Hindlimb muscle (tissue), 1 donor: ENCODE measurements at places on chromosomes 12 and 14.

DNA sequence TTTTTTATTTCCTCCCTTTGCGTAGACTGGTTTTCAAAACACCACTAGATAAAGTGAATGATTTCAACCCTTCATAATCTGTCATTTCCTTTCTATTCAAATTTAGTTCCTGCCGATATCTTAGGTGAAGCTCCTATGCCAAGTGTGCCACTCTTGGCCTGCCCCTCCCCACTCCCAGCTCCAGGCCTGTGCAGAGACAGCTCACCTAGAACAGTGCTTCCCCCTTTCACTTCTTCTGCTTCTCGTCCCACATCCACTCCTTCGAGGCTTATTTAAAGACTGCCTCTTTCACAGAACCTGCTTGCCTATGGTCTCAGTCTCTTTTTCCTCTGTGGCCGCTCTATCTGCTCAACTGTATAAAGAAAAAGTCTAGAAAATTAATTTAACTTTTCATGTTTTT, 473.8 kb downstream of the RAD51B start:
- no peak for DNase-seq

DNA sequence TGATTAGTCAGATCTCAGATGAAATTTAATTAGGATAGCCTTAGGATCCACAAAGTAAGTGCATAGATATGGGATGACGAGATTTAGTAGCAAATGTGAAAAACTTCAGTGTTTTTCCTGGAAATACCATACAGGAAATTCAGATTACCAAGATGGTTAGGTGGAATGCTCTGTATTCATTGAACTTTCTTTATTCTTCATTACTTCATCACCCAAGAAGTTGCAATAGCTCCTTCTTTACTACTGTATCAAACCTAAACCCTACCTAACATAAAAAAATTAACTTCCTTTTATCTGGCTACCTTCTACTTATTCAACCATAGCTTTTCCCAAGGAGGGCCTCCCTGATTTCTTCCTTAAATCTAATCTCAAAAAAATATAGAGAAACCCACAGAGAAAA, 100.4 kb downstream of the TTC6 start:
- DNase-seq = no peak

DNA sequence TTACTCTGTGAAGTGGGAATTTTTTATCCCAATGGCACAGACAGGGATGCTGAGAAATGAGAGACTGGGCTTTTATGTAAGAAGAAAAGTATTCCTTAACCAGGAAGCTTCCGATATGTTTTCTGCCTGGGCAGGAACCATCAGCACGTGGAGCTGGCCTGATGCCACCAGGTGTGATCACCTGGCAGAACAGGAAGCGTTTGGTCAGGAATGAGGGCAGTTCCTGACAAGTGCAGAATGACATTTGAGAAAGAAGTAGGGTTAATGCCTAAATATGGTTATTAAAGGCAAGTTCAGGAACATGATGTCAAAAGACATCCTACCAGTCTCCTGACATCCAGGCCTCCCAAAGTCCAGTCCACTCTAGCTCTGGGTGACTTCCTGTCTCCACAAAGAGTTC, 210.3 kb downstream of the NUAK1 start:
- no peak for DNase-seq

- DNase-seq = no peak
These were observed 72.1 kb upstream of the DUSP6 start for GRCh38 chr12:89424389-89424788.

GRCh38 chr12:46303039-46303666, 34.3 kb upstream of the SLC38A1 start:
- DNase-seq = no peak

DNA sequence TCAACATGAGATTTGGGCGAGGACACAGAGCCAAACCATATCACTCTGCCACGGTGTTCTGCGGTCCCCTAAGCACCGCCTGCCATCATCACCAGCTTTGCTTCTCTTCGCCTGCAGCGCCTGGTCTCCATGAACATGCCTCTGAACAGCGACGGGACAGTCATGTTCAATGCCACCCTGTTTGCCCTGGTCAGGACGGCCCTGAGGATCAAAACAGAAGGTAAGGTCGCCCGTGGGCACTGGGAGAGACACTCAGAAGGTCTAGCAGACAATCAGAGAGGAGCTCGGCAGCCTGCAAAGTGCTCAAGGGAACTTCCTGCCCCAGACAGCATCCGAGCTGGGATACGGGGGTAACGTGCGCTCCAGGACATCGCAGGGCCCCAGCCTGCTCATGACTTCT, 126.0 kb upstream of the FKBP4 start:
- no peak for DNase-seq

GRCh38 chr12:104215638-104216297, at the start of gene TXNRD1:
Gene TXNRD1 (plus strand): TSS chr12:104215779. CDS start chr12:104215803, 24 bp downstream.
- peak; percentile 78 for DNase-seq

DNA sequence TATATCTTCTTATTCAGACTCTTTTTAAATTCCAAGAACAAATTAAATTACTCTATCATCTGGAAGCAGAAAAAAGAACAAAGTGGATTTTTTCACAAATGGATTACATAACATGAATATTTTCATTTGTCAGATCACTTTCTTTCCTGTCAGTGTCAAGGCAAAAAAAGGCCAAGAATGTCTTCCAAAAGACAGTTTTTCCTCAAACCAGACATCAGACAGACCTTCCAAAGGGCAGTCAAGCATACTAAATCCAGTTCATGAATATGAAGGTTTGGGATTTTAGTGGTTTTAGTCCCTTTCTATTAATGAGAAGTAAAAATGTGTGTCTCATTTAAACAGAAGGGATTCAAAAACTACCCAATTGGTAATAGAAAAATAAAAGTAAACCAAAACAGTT, 336.0 kb downstream of the CEP128 start:
- DNase-seq = no peak

- DNase-seq = no peak
These were observed 182.9 kb upstream of the SLC38A2 start for GRCh38 chr12:46555406-46555852.

DNA sequence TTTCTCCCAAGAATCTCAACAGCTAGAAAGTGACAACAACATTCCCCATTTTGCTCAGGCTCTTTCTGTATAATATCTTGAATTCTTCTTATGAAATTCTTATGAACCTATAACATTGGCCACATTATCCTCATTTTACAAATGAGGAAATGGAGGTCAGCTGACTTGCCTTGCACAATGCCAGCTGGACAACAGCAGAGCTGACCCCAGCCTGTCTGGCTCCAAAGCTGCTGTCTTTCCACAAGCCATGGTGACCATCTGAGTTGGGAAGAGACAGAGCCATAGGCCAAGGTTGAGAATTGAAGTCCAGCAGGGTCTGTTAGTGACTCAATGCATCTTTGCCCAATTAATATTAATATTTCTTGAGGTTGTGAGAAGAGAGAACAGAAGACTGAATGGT, 87.3 kb downstream of the KSR2 start:
- no peak for DNase-seq

GRCh38 chr14:101151226-101151926, 247.9 kb upstream of the RTL1 start:
- DNase-seq = no peak

DNA sequence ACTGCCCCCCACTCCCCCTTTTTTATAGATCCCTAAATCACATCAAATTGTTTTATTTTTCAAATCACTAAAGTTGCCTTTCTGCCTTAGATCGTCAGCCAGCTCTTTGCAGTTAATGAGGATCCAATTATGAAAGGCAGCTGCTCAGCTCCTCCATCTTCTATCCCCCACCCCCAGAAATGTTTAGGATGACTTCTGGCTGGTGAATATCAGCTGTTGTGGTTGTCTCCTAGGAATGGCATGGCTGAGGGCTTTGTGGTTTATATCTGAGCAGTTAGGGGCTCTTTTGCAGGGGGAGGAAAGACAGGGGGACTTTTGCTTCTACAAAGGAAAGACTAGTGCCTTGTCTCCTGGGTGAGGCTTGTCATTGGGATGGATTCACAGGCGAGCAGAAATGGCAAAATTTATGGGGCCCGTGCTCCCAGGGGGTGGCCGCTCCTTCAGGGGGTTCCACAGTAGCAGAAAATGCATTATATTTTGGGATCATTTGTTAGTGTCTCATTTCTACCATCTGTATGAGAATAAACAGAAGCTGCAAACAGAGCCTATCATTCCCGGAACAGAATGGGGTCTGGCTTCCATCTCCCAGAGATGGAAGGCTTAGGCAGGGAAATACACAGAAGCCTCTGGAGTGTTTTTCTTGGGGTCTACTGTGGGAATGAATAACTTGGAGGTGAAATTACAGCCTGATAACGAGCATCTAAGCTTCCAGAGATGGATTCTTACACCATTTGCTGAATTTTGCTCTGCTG, 6.5 kb downstream of the JDP2 start:
- DNase-seq = no peak

DNA sequence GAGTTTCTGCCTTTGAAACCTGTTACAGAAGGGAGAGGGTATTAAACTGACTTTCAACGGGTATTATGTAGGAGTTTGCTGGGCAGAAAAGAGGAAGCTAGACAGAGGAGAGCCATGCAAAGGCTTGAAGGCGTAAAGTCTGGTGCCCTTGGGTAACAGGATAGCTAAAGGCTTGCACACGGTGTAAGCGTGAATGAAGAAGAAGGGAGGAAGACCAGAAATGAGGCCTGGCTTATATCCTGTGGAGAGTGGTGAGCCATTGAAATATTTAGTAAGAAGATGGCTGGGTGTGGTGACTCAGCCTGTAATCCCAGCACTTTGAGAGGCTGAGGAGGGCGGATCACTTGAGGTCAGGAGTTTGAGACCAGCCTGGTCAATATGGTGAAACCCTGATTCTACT, 22.6 kb downstream of the SUDS3 start:
- no peak for DNase-seq

DNA sequence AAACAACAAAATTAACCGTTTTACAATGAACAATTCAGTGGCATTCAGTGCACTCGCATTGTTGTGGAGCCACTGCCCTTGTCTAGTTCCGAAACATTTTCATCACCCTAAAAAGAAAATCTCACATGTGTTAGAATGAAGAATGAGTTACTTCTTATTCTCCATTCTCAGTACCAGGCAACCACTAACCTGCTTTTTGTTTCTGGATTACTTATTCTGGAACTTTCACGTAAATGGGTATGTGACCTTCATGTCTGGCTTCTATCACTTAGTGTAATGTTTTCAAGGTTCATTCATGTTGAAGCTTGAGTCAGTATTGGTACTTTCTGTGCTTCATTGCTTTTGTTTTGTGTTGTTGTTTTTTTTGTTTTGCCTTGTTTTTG, 15.6 kb downstream of the RCOR1 start:
- no peak for DNase-seq

- no peak for DNase-seq
These were observed 177.2 kb upstream of the NTF3 start for GRCh38 chr12:5254703-5255102.

GRCh38 chr14:68512088-68512487, 280.8 kb downstream of the ZFP36L1 start:
- DNase-seq = no peak

- DNase-seq = no peak
These were observed 94.3 kb downstream of the SLC25A21 start for GRCh38 chr14:37078131-37078530.

- no peak for DNase-seq
These were observed 16.9 kb downstream of the TAOK3 start for GRCh38 chr12:118355843-118356242.

- DNase-seq = peak; percentile 65
These were observed 9.4 kb downstream of the ERP27 start for GRCh38 chr12:14928931-14929330.

GRCh38 chr14:51738754-51739153, 87.0 kb downstream of the FRMD6 start:
- DNase-seq = no peak

- DNase-seq = no peak
These were observed 311.9 kb downstream of the DAD1 start for GRCh38 chr14:22276913-22277816.

DNA sequence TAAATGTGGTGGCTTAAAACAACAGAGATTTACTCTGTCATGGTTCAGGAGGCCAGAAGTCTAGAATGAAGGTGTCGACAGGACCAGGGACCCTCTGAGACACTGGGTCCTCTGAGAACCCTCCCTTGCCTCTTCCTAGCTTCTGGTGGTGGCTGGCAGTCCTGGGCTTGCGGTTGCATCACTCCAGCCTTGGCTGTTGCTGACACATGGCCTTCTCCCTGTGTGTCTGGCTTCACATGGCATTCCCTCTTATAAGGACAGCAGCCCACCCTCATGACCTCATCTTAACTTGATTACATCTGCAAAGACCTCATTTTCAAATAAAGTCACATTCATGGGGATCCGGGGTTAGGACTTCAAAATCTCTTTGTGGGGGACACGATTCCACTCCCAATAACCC, 36.9 kb downstream of the MVK start:
- no peak for DNase-seq

DNA sequence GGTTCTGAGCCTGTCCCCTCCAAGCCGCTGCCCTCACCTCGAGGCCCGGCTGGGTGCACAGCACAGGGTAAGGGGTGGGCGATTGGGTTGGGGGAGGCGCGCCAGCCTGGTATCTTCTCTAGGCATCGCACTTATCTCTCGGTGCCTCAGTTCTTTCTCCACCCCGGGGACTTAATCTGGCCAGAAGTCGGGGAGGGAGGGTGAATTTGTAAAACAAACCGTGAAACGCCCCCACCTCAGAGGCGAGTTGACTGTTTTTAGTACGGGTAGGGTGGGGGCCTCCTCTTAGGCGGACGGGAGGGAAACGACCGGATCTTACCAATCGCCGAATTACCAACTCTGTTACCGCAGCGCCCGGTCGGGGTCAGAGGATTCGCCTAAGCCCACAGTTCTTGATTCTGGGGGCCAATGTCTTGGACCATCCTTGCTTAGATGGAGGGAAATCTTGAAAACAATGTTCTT, 1.4 kb upstream of the TBX3 start:
- DNase-seq = no peak

DNA sequence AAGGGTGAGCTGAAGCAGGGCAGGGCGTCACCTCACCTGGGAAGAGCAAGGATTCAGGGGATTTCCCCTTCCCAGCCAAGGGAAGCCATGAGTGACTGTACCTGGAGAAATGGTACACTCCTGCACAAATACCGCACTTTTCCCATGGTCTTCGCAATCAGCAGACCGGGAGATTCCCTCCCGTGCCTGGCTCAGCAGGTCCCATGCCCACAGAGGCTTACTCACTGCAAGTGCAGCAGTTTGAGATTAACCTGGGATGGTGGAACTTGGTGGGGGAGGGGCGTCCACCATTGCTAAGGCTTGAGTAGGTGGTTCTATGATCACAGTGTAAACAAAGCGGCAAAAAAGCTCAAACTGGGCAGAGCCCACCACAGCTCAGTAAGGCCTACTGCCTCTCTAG, 11.0 kb upstream of the DHRS4 start:
- DNase-seq = no peak
